Putamen (tissue), 1 donor: ENCODE measurements at places on chromosomes 16 and 17.

GRCh38 chr17:60353773-60354172 is 38.2 kb downstream of the USP32 start:
- DNase-seq: no peak

DNA sequence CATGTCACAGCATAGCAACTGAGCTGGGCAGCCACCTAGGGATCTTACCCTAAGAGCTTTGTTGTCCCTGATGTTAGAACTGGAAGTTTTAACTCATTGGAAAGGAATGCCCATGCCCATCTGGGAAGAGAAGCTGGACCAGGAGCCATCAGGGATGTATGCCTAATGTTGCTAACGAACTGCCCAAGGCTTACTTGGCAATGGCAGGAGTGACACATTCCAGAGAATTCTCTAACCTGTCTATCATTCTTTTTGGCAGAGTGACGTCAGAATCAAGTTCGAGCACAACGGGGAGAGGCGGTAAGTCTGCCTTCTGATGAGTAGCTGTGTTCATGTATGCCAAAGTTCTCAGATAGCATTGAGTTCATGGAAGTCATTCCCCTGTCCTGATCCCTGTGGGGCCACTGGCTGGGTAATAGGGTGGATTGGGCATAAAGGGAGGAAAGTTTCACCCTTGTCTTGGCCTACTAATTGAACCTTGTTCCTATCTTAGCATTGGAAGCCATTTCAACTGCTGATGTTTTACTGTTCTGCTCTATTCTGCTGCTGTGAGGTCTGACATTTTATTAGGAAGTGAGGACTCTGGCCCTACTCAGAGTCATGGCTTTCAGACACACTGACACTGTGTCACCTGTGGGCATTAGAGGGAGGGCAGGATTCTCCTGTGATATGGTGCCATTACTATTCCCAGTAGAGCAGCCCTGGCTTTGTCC is 23.7 kb downstream of the MAP3K3 start:
- DNase-seq: no peak

- DNase-seq: no peak
Observed at GRCh38 chr17:60675997-60676396, 1.7 kb upstream of the BCAS3 start.

DNA sequence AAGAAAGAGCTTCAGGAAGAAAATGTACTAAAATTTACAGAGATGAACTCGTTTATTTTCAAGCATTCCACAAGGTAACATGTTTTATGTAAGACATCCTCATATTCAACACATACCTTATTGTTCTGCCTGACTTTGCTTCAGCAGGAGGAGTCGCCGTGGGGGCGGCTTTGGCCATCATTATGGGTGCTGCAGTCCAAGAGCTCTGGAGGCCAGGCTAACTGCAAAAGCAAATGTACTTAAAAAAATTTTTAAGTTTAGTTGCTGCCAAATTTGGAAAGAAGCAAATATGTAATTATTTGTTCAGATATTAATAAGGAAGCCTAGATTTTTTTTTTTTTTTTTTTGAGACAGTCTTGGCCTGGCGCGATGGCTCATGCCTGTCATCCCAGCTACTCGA is 4.1 kb upstream of the SPG7 start:
- DNase-seq: no peak

- DNase-seq: no peak
Observed at GRCh38 chr17:31654936-31655335, 204.1 kb downstream of the COPRS start.

- DNase-seq: no peak
Observed at GRCh38 chr16:11350921-11351335, 5.7 kb downstream of the RMI2 start.

DNA sequence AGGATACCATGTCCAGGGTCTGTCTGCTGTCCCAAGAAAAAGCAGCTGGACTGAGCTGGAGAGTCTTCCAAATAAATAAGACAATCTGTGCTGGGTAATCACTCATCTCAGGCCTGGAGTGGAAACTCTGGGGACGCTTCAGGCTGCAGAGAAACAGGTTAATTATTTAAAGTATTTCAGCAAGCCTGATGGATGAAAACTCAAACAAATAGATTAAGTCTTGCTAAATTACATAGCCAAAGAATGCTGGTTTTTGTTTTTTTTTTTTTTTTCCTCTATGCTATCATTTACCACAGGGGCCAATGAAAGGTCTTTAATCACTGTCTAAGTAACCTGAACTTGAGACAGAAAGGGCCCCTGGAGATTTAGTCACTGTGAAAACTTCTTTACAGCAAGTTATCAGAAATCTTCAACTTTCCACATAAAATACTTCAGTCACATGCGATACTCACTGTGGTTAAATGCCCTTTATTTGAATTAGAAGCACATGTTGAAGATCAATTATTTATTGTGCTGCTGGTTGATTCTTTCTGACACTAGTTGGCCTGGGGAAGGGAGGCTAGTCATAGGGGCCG is 31.0 kb upstream of the KCNJ2 start:
- DNase-seq: no peak

DNA sequence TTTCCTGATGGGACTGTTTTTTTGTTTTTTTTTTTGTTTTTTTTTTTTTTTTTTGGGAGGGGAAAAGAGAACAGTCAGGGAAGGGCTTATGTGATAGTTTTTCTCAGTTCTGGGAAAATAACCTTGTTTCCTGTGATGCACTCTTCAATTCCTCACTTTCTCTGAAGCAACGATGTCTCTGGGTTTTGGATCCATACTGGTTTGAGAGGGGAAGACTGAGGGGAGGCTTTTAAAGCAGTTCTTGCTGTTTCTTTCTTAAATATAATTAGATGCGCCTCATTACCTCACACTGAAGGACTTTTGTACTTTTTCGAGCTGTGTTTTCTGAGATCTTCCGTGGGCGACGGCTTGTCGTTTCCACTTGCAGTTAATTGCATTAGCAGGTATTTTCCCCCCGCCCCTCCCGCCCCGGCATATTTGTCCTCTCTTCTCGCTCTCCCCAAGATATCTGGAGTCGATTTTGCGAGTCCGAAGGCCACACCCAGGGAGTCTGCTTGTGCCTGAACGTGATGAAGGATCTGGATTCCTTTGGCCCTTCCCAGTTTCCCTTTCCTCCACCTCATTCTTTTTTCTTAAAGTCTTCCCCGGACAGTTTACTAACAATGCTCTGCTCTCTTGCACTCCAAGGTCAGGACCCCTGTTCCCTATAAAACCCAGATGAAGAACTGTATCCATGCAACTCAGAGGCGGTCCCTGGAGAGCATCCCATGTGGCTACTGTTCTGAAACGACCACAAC is 125.2 kb upstream of the ZFHX3 start:
- no peak for DNase-seq

DNA sequence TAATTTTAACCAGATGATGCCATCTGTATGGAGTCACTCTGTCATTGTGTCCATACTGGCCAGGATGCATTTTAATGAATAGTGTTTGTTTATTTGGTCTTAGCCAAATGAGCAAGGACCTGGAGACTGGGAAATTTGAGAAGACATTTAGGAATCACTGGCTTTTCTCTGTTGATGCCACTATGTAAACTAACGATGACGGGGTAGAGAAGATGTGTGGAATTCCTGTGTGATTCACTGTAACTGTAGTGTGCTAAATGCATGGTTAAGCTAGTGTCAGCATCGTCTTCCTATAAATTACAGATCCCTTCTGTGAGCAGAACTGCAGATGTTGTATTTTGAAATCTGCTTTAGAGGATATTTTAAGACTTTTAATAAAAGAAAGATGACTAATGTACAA is 66.6 kb downstream of the NOS2 start:
- DNase-seq: no peak

GRCh38 chr16:78574571-78574970 is 475.1 kb downstream of the WWOX start:
- DNase-seq: no peak

DNA sequence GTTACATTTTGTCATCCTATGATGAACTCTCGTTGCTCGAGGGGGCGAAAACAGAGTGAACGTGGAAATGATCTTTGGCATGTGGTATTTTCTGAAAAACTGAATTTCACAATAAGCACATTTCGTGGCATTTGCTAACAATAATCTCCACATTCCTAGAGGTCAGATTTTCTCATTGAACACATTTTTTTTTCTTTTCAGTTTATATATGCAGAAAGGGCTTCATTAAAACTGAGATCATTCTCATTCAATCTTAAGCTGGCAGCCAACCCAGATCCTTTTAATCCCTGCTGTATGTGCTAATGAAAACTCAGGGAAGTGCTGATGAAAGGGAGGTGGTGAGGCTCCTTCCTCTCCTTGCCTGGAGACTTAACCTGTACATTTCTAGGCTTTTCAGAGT is 52.6 kb downstream of the PRKCA start:
- no peak for DNase-seq

- DNase-seq: no peak
Observed at GRCh38 chr17:40552806-40553693, 12.2 kb downstream of the CCR7 start.

DNA sequence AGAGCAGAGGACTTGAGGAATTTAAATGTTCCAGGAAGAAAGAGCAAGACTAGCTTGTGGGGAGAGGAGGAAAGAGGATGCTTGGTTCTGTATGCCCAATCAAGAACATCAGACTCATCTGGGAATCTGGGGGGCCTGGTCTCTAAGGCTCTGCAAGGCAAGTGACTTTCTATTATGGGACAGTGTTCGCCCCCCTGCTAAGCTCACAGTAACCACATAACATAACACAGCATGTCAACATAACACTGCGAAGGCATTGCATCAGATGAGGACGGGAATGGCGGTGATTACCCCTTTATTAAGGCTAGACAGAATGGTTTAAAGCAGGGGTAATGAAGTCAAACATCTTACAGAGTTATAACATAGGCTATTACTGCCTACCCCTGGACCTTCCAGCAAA is 176.6 kb upstream of the IRX6 start:
- DNase-seq: no peak

DNA sequence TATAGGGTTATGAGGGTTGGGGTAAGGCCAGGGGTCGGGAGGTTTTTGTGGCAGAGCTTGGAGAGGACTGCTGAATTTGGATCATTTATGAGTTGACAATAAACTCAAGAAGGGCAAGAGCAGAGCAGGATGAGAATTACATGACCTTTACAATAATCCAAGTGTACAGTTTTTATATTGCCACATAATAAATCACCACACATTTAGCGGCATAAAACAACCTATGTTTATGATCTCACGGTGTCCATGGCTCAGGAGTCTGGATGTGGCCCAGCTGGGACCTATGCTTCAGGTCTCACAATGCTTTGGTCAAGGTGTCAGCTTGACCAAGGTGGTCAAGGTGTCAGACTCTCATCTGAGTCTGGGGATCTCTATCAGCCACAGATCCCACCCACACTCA is 118.3 kb upstream of the WSCD1 start:
- DNase-seq: no peak

DNA sequence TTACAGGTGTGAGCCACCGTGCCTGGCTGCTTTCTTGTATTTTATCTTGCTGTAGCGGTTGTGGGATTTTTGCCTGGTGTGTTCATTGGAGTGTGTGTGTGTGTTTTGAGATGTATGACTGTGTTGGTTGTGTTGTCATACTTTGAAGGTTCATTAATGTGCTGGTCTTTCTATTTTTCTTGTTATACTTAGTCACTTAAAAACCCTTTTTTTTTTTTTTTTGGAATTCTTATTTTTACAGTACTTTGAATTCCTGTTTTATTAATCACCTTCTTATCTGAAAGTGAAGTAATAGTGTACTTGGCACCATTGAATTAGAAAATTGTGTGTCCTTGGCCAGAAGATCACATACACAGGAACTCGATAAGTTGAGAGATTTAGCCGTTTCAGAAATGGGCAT is 30.2 kb downstream of the TENT4B start:
- DNase-seq: no peak

- DNase-seq: no peak
Observed at GRCh38 chr16:19274165-19274797, 11.2 kb upstream of the CLEC19A start.

DNA sequence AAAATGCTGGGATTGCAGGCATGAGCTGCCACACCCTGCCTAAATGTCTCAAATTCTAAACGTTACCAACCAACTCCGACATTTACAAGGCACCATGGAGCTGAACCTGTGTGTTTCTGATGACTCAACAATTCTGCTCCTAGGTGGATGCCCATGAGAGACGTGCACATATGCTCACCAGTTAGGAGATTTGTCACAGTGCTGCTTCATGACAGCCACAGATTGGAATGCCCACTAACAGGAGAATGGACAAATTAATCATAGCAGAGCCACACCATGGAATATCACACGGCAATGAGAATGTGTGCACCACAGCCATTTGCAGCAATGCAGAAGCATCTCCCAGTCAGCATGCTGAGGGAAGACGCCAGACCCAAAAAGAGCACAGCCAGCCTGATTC is 8.0 kb upstream of the KCNG4 start:
- no peak for DNase-seq

DNA sequence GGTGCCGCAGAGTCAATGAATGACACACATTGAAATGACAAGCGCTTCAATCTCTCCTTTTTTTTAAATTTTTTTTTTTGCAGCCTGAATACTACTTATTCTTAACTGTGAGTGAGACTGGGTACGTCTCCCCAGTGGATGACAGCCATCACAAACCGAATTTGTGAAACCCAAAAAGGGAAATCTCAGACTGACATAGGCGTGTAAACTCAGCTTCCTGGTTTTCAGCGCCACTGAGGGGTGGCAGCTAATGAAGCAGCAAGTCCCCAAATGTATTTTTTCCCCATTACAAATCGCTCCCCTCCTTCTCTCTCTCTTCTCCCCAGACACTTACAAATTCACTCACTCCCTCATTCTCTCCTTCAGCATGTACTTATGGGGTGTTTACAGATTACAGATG is 196.0 kb downstream of the MAF start:
- no peak for DNase-seq

DNA sequence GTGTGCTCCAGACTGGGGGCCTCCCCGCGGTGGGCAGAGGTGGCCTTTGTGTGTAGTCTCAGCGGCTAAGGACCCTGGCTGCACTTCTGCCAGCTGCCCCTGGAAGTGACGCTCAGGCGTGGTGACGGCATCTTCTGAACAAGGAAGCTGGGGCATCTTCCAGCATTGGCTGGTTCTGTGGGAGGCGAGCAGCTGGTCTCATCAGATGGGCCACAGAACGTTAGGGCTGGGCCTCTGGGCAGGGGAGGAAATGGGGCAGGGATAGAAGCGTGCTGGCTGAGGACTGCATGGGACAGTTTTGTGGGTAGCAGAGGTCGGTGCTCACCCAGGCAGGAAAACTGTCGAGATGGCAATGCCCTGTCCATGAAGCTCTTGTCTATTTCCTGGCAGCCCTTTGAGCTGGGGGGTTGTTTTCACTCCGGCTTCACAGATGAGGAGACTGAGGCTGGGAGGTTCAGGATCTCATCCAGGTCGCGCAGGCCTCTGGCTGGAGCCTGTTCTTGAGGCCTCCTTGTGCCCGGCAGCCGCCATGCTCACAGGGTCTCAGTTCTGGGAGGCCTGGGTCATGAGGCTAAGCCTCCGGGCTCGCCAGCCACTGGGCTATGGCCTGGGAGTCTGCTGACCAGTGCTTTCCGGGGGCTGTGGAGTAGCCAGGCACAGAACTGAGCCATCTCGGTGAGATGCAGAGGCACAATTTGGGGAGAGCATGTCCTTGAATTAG is 16.3 kb downstream of the IRF8 start:
- no peak for DNase-seq

GRCh38 chr17:6913608-6914443 is 82.0 kb upstream of the ALOX12 start:
- peak; percentile 34 for DNase-seq
